Stimulated activated CD8-positive, alpha-beta memory T cell treated with anti-CD3 and anti-CD28 coated beads, Interleukin-7, amount 100 ng/mL, for 24 hours (primary cell): ENCODE measurements at places on chromosomes 4 and X.

DNA sequence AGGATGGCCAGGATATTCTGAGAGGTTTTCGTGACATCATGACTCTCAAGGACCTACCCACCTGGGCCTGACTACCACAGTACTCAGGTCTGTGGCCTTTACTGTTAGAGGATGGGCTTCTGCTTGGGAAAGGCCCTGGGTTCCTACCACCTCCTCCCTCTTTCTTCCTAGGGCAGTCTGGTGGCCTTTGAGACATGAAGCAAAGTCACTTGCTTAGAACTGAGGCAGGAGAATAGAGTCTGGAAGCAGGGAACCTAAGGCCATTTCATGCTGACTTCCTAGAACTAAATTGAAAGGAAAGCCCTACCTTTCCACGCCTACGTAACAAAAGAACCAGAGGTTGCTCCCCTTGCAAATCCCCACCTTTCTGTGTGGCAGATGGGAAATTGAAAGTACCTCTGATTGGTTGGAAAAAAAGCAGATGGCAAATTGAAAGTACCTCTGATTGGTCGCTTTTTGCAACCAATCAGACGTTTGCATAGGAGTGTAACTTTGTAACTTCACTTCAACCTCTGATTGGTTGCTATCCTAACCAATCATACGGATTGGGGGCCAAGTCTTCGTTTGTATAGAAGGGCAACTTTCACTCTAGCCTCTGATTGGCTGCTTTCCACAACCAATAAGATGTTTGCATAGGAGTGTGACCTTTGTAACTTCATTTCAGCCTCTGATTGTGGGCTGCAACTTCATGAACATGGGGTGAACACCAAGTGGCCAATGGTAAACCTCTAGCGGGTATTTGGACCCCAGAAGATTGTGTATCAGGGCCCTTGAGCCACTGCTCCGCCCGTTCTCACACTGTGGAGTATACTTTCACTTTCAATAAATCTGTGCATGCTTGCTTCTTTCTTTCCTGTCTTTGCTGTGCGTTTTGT lies 9.9 kb upstream of the AKAP14 start:
- no peak for DNase-seq

DNA sequence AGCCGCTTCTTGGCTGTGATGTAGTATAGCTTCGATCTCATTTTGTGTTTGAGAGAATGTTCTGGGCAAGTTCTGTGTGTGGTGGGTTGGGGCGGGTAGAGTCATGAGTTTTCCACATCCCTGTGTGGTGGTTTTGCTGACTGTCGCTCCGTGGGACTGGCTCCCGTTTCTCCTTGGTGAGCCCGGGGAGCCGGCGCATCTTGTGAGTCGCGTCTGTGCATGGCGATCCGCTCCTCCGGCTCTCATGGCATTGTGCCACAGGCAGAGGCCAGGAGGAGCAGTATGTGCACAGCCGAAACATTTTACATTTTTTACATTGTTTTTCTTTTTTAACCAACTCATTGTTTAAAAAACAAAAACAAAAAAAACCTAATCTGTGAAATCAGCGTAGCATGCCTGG lies 27.7 kb upstream of the TBC1D14 start:
- no peak for DNase-seq

DNA sequence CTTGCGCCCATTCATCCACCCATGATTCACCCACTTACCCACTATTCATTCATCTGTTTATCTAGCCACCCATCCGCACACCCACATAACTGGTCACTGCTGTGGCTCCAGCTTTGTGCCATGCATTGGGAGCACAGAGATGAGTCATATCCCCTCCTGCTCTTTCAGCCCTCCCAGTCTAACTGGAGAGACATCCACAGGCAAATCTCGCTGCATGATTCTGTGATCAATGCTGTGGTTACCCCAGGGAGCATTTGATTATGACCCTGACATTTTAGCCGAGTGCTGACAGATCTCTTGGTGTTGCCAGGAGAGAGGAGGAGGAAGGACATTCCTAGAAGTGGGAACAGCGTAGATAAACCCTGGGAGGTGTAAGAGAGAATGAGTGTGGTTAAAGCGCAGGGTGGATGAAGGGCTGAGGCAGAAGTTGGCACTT lies 10.4 kb upstream of the PORCN start:
- no peak for DNase-seq

GRCh38 chrX:96407501-96407900 lies 277.1 kb upstream of the DIAPH2 start:
- DNase-seq: no peak

GRCh38 chr4:89283226-89284009 lies 24.2 kb downstream of the GPRIN3 start:
- no peak for DNase-seq

- DNase-seq: no peak
These were observed 114.8 kb downstream of the HMX1 start for GRCh38 chr4:8756816-8757215.

- DNase-seq: no peak
These were observed 136.6 kb downstream of the FBXW7 start for GRCh38 chr4:152399246-152399645.

- DNase-seq: no peak
These were observed 136.0 kb downstream of the MAB21L2 start for GRCh38 chr4:150717952-150718351.

GRCh38 chr4:46179356-46179755 lies 55.5 kb upstream of the GABRG1 start:
- no peak for DNase-seq

- no peak for DNase-seq
These were observed 42.9 kb downstream of the EVC start for GRCh38 chr4:5753766-5754528.

DNA sequence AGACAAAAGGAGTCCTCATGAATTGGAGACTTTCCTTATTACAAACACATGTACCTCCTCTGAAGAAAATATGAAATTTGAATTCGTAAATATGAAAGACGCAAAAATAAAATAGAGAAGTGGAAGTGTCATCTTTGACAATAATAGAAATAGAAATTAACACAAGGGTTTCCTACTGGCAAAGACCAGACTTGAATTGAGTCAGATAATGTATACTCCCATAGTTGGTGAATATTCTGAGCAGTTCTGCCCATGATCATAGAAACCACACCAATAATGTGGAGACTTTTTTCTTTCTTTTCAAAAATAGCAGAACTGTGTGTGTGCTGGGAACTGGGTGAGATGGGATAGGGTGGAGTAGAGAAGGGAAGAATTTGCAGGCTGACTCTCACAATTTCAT lies 277.7 kb upstream of the TET2 start:
- no peak for DNase-seq

DNA sequence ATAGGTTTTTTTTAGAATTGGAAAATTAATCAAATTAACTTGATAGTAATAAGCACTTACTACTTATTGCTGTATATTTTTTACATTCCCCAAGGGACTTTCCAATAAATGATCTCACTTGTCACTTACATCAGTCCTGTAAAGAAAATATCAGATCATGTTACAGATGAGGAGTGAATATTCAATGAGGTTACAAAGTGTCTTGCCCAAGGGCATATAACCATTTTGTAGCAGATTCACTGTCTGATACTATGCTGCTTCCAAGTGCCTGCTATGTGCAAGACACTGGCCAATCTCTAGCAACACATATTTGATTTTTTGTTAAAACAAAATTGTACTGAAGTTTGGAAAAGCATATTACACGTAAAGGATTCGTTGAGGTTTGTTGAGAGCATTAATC lies 1287.7 kb downstream of the FAM133A start:
- DNase-seq: no peak

- DNase-seq: no peak
These were observed 25.2 kb upstream of the NPFFR2 start for GRCh38 chr4:72006586-72006985.

- DNase-seq: no peak
These were observed 162.8 kb downstream of the THOC2 start for GRCh38 chrX:123570011-123570590.

DNA sequence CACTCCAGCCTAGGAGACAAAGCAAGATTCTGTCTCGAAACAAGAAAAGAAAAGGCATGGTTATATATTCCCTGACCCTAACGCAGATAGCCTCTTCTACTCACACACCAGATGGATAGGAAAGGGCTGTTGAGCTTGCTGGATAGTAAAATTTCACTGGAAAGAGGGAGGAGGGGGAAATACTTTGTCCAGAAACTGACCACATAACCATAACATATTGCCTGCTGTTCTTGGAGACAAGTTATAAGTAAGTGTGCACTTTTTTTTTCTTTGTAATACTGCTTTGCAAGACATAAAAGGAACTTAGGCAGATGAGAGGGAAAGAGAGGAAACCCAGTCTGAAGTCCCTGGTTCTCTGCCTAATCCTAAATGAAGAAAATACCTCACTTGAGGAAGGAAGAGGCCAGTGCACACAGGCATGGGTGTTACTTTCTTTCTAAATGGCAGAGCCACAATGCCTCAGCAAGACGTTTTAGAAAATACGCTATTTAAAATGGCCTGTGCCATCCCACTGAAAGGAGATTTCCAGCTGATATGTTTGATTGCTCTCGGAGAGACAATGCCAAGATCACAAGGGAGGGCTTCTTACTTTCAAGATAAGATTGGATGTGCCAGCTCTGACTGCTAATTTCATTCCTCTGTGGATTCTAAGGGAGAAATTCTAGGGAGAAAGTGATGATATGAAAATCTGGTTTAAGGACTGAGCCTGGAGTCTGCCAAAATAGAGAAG lies 140.6 kb downstream of the DCTD start:
- no peak for DNase-seq

DNA sequence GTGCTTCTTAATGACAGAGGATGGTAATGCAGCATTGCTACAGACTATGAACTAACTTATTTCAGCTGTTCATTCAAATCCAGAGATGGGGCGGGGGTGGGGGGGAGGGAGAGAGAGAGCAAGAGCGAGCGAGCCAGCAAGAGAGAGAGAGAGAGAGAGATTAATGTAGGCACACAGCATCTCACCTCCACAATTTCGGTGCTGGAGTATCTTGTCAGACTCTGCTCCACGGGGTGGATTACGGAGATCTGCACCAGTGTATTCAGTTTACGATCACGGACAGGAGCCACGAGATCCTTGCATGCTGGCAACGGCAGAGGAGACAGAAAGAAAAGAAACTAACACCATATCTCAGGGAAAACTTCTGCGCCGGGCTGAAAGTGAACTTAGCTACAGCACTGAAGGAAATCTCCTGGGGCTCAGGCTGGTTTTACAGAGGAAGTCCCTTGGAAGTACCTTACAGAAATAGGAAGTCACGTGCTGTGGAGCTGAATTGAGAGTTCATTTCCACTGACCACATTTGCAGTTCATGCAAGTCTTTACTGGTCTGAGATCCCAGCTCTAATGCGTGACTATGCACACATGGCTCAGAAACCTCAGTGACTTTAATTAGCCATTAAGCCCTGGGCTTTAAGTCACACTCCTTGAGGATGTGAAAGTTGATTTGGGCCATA lies 440.9 kb downstream of the INPP4B start:
- DNase-seq: peak; percentile 32

DNA sequence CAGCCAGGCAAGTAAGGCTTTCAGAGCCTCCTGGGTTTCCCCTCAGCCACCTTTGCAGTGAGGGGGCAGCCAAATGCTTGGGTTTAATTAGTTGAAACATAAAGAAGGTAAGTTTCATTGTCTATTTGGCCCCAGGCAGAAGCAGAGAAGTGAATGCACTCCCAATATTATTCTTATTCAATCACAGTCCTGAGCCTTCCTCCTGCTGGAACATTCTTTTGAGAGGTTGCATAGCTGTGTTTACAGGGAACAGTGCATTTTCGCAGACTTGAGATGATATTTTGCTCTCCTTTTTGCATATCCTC lies 13.9 kb downstream of the SLC2A9 start:
- DNase-seq: no peak

GRCh38 chr4:169100670-169101101 lies 90.6 kb upstream of the CBR4 start:
- DNase-seq: no peak
